ENCODE measurements at places on chromosomes 2 and 18. TPM values are rescaled to one million over a fixed set of nuclear protein-coding genes. Genes with fewer than 3 reads are reported as not detected.

The GLI2 gene
- total RNA-seq, result 0.96 TPM

The SGO2 gene
- 3.6 TPM for total RNA-seq

The XIRP2 gene
- total RNA-seq, result not detected

The COL3A1 gene
- total RNA-seq, result 98.1 TPM

The HOXD9 gene
- 17.0 TPM for total RNA-seq

The CTLA4 gene
- 0.64 TPM for total RNA-seq

The SCG2 gene
- total RNA-seq, result not detected

The MYO5B gene
- 22.0 TPM for total RNA-seq

The ALLC gene
- total RNA-seq, result not detected

The ARHGEF33 gene
- 1.6 TPM for total RNA-seq

The POTEC gene
- not detected for total RNA-seq

The HOXD13 gene
- total RNA-seq, result not detected

The PAPOLG gene
- total RNA-seq, result 26.6 TPM

The TCF23 gene
- not detected for total RNA-seq

The SPC25 gene
- total RNA-seq, result not detected

The KLHL29 gene
- total RNA-seq, result 4.5 TPM

The CEP192 gene
- total RNA-seq, result 23.9 TPM

The SULT1C4 gene
- total RNA-seq, result 5.9 TPM

The M1AP gene
- total RNA-seq, result 3.4 TPM

The CPO gene
- total RNA-seq, result 0.96 TPM

The CRYBA2 gene
- not detected for total RNA-seq

The TANC1 gene
- 58.4 TPM for total RNA-seq

The PRKD3 gene
- total RNA-seq, result 57.4 TPM

The GCG gene
- total RNA-seq, result not detected

The MOGAT1 gene
- 0.98 TPM for total RNA-seq

The SNORC gene
- 0.32 TPM for total RNA-seq

The KCNJ3 gene
- total RNA-seq, result under 0.01 TPM

The GPR17 gene
- not detected for total RNA-seq

The ZNF24 gene
- 39.0 TPM for total RNA-seq

The CABLES1 gene
- total RNA-seq, result 22.3 TPM

The CGREF1 gene
- 3.2 TPM for total RNA-seq

The ANKRD29 gene
- total RNA-seq, result 13.8 TPM

The MGAT5 gene
- 30.5 TPM for total RNA-seq

The GNAL gene
- total RNA-seq, result 15.4 TPM

The FZD7 gene
- 12.5 TPM for total RNA-seq

The ASAP2 gene
- total RNA-seq, result 14.5 TPM

The UGT1A3 gene
- not detected for total RNA-seq

The CDC42EP3 gene
- 35.7 TPM for total RNA-seq

The TTC27 gene
- 16.5 TPM for total RNA-seq

The EFR3B gene
- 0.98 TPM for total RNA-seq

The ROCK2 gene
- 103 TPM for total RNA-seq
